ENCODE measurements at places on chromosomes 5 and 9.

GRCh38 chr9:124877021-124877782 is 15.3 kb downstream of the ARPC5L start:
- DNase-seq, result no peak

- DNase-seq, result no peak
Measured at GRCh38 chr5:40240111-40240510, 439.6 kb upstream of the PTGER4 start.

- no peak for DNase-seq
Measured at GRCh38 chr5:144710637-144711036, 540.0 kb downstream of the KCTD16 start.

GRCh38 chr9:125839317-125839716 is 92.1 kb downstream of the PBX3 start:
- no peak for DNase-seq

- no peak for DNase-seq
Measured at GRCh38 chr5:4781299-4781698, 358.8 kb upstream of the ADAMTS16 start.
